ENCODE measurements at places on chromosomes 1 and 21.
A peak's percentile ranks its signal among the peaks of the same experiment; 100 is the strongest.

DNA sequence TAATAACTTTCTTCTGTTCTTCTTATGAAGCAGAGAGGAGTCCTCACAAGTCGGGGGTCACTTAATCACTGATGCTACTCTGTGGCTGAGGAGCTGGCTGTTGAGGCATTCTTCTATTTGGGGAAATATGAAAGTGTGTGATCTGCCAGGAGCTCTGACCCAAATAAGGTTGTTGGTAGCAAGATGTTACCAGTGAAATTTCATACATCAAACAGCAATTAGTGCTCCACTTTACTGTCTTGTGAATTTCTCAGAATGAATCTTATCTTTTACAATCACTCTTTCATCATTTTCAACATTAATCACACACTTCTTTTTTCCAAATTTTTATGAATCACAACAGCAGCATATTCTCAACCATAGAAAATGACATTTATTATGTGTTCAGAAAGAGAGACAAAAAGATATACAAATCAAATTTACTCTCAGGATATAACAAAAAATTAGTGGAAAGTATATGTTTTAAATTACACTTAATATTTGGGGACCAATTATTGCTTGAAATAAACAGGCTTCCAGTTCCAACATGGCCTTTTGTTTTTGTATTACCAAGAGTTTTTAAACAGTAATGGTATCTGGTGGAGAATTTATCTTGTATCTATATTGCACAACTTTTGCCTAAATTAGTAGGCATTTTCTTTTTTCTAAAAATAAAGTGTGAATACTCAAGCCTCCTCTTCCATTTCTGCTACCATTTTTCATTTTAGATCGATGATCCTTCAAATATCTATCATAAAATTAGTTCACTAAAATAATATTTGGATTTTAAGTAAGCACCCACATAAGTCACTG lies 9.6 kb downstream of the PTGER3 start:
- no peak for DNase-seq

- no peak for DNase-seq
These were observed 29.0 kb downstream of the DHCR24 start for GRCh38 chr1:54857746-54858561.

- DNase-seq, result no peak
These were observed 57.2 kb downstream of the AGPAT3 start for GRCh38 chr21:43921979-43922945.

DNA sequence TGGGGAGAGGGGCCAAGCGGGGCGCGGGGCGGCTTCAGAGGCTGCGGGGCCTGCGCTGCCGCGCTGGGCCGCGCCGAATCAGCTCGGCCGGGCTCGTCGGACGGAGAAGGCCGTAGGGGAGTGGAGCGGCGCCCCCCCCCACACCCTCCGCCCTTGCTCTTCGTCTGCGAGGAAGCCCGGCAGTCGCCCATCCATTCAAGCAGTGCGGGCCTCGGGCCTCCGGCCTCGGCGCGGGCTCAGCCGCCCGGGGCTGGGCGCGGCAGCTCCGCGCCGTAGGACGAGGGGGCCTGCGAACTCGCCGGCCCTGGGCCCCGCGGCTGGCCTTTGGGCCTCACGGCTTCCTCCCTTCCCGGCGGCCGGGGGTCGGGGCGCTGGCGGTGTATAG lies 564 bp downstream of the CTPS1 start:
- no peak for DNase-seq

DNA sequence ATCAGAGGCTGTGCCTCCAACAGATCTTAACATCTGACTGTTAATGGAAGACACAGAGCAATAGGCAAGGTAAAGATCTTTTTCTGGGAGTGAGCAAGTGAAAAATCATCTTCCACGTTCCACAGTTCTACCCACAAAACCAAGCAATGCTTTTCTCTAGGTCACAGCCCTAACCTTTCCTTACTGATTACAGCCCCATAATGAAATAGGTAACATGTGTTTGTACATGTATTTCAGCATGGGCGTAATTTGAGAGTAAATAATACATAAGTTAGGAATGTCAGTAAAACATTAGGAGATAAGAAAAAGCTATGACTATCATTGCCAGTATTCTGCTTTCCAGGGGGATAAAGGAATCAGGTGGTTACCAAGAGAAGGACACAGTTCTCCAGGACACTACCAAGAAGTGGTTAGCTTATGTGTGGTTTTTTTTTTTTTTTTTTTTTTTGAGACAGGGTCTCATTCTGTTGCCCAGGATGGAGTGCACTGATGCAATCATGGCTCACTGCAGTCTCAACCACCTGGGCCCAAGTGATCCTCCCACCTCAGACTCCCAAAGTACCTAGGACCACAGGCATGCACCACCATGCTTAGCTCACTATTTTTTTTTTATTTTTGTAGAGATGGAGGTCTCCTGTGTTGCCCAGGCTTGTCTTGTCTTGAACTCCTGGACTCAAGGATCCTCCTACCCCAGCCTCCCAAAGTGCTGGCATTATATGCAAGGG lies 72.0 kb downstream of the DAP3 start:
- no peak for DNase-seq

DNA sequence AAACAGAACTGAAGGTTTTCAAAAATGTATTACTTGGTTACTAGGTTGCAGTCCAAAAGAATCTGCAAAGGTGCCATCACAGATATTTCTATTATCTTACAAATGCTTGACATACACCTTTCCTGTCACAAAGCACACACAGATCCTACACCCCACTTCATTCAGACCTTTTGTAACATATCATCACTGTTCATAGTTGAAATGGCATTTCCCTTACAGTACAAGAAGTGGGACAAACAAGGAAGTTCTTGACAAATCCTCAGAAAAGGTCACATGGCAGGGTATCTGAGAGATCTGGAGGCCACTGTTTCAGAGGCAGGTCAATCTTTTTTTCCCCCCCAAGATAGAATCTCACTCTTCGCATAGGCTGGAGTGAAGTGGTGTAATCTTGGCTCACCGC lies 21.3 kb downstream of the TOR1AIP2 start:
- no peak for DNase-seq

DNA sequence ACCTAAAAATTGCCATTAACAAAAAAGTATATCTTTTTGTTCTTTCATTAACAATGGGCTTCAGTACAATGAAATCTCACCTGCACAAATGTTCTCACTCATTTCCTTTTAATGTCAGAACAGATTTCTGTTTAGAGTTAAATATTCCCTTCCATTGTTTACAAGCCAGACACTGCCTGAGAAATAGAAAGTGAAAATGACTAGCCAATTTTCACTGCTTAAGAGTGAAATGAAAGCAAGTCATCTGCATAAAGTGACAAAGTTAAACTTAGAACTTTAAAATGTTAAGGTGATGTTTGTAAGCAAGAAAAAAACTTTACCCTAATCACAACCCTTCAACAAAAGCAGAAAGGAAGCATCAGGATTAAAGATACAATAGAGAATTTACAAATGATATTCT lies 27.5 kb downstream of the COA6 start:
- no peak for DNase-seq

DNA sequence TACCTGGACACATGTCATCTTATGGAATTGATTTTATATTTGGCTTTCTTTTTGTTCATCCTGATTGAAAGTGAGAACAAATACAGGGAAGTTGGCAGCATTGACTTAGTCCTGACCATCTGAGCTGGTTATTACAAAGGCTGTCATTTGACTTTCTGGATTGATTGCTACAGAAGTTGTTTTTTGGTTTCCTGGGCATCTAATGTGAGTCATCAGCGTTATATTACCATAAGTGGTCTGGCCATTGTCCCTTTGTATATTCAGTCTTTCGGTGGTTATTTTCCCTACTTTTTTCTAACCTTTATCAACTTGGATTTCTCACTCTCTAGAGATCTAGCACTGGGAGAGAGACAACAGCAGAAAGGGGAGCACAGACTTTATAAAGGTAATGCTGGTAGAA lies 1646.5 kb downstream of the MRPL39 start:
- DNase-seq, result no peak

- no peak for DNase-seq
These were observed 50.1 kb downstream of the BRWD1 start for GRCh38 chr21:39263372-39263771.

DNA sequence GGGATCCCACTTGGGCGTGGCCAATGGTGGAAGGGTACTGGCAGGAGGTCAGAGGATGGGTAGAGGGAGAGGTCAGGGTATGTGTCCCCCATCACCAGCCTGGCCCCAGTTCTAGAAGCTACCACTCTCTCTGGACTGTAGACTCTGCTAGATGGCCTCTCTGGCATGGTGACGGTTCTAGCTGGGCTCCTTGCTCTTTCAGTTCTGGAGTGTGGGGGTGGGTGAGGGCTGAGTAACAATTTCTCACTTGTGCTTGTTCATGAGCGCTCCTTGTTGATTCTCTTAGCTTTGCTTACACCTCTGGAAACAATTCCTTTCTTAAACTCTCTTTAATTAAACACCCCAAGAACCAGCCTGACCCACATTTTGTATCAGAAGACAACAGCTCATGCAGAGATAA lies 25.3 kb upstream of the EXOSC10 start:
- no peak for DNase-seq

DNA sequence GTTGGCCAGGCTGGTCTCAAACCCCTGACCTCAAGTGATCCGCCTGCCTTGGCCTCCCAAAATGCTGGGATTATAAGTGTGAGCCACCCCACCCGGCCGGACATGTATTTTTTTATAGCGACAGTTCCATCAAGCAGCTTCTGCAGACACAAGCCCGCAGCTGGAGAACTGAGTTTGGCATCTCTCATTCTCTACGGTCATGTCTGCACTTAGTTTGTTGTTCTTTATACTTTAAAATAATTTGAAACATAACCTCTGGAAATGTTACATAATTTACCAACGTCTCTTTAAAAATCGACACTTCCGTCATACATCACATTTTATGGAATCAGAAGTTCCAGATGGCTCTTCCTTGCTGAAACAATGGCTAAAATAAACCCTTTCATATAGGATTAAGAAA lies 183.6 kb downstream of the DYRK1A start:
- DNase-seq, result no peak

DNA sequence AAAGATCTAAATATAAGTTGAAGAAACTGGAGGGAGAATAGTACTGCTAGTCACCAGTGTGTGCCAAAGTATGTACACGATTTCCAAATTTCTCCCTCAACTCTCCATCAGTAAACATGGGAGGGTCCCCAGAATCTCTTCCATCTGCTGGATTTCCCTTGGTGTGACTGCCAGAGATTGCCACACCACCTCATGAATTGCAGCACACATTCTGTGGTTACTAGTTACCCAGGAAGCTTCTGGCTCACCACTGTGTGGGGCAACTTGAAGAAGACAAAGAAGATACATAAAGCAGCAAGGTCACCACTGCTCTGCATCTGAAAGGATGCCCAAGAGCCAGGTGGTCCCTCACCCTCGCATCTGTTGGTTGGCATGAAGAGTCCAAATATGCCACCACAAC lies 191.7 kb upstream of the ESRRG start:
- no peak for DNase-seq

- DNase-seq, result no peak
These were observed 175.4 kb downstream of the NTMT2 start for GRCh38 chr1:170321113-170321512.

DNA sequence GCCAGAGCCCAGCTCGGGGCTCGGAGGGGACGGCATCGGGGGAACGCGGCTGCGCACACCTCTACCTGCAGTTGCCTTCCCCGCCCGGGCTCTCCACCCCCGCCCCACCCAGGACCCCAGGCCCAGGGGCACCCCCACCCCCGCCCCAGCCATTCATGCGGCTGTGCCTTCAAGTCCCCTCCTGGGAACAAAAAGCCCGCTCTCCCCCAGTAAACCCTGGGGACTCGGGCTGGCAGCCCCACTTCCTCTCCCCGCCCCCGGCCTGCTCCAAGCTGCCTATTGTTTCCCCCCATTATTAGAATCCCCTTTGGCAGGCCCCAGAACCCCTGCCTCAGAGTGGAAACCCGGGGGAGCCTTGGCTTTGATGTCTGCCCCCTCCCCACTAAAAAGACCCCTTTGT lies 18.0 kb downstream of the MEGF6 start:
- no peak for DNase-seq

DNA sequence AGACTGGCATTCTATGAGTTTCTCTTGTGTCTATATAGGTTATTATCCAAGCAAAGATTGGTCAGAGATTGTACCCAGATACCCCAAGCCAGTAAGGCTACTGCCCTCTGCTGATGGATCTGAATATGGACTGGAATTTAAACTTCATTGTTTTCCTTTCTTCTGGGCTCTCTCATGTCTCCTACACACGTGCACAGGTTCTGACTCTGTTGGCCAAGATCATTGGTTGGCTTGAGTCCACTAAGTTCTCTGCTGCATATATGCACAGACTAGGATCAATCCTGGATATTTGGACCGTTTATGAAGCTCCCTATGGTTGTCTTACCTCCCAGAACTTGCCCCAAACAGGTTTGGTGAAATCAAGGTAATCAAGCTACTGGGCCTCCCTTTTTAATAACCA lies 69.7 kb downstream of the CC2D1B start:
- DNase-seq, result peak; percentile 62

GRCh38 chr1:171965777-171966176 lies 124.5 kb downstream of the DNM3 start:
- no peak for DNase-seq

DNA sequence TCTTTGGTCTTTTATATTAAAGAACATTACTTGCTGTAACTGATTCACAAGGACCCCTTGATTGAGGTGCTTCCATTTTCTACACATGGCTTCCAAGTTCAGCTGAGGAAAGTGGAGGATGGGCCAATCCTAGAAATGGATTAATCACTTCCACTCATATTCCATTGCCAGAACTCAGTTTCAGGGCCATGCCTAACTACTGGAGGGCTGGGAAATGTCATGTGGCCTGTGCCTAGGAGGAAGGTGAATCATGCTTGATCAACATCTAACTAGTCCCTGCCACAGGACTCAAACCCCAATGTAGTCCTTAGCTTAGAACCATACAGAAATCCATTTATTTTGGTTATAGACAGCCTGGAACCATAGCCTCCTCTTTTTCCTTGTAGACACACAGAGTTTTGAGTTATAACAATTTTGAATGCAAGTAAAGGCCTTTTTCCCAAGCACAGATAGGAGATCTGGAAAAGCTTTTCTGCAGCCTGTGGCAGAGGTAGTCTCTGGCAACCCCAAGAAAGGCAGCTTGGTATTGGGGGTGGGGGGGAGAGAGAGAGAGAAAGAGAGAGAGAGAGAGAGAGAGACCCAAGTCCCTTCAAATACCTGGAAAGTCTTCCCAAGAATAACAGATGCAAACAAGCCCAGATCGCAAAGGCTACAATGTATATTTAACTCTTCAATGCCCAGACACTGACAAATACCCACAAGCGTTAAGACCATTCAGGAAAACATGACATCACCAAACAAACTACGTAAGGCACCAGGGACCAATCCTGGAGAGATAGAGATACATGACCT lies 12.5 kb downstream of the MAST2 start:
- no peak for DNase-seq

DNA sequence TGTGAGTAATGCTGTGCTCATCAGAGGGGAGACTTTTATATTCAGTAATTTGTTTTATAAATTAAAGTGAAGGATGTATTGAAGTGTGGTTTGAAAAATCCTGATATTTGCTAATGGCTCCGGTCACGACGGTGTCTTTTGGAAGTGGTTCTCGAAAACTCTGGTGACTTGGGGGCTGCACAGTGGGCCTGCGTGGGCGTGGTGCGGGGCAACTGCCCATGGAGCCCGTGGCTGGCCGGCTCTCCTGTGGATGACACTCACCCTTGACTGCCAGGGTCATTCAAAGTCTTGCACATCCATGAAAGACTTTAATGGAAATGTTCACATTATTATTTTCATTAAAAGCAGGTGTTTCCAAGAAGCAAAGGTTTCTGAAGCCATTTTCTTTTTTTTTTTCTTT lies 7.7 kb downstream of the FAAP20 start:
- no peak for DNase-seq
